ENCODE measurements at places on chromosomes 7 and 10.

DNA sequence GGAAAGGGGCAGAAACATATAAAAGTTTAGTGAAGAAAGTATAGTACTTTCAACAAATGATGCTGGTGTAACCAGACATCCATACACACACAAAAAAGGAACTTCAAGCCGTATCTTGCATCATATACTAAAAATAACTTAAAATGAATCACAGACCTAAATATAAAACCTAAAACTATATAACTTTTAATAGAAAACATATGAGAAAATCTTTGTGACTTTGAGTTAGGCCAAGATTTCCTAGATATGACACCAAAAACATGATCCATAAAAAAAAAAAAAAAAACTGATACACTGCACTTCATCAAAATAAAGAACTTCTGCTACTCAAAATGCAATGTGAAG lies 40.9 kb downstream of the NUDCD3 start:
- DNase-seq = no peak

- no peak for DNase-seq
Observed at GRCh38 chr10:66837335-66837734, 88.5 kb upstream of the LRRTM3 start.

- no peak for DNase-seq
Observed at GRCh38 chr7:100584683-100585510, 1.0 kb downstream of the LRCH4 start.

DNA sequence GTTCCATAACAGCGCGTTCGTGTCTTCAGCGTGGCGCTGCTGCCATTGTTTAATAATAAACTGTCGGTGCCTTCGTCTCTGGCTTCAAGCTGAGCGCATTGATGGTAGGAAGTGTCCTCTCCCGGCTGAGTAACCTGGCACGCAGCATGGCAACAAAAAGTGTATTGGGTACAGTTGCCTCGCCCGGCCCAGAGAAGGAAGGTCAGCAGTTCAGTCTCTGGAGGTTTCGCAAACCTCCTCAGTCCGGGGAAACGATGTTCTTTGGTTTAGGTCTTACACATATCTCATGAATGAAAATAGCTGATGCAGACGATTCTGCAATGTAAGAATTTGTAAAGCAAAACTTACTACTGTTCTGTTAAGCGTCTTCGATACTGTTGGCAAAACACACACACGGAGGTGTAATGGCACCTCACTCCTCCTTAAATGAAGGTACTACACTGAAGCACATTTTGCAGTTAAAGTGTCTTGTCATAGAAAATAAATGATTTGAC lies 739 bp upstream of the CCDC186 start:
- no peak for DNase-seq

GRCh38 chr10:29411666-29412315 lies 122.9 kb downstream of the LYZL1 start:
- DNase-seq = no peak

- DNase-seq = no peak
Observed at GRCh38 chr10:26249681-26250080, 33.1 kb downstream of the GAD2 start.
